ENCODE measurements at places on chromosomes 7 and 10. TPM values are rescaled to one million over a fixed set of nuclear protein-coding genes. Genes with fewer than 3 reads are reported as not detected.

DNA sequence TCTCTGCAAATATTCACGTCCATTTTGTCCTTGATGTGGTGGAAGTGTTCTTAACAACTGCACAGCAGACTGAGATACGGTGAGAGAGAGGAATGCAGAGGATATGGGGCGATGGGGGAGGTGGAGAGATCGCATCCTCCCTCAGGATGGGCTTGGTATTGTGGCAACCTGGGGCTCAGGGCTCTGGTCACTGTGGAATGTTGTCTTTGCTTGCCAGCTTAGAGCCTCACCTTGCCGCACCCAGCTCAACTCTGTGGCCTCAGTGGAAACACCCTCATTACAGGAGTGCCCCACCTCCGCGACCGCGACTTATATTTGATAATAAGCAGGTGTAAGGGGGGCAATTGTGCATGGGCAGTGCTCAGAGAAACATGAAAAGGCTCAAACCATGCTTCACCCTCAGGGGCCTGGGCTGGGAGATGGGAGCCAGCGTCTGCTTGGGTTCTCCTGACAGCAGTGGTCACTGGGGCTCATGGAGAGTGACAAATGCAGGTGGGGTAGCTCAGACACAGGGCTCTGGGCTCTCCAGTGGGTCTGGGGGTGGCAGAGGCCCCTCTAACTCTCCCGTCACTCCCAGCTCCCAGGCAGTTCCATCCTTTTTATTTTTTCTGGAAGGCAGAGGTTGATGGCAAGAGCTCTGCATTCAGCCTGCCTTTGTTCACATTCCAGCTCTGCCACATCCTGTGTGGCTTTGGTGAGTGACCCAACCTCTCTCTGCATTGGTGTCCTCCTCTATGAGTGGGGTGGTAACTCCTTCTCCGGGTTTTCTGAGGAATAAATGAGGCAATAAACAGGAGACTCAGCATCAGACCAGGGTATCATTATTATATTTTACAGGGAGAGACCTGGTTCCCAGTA, 43.1 kb upstream of the EMX2 start:
- DNase-seq = no peak

JAKMIP3 gene
- total RNA-seq = 0.39 TPM

GRCh38 chr7:32660936-32661335, 165.6 kb downstream of the AVL9 start:
- no peak for DNase-seq

GRCh38 chr10:102195296-102195870, 30.7 kb upstream of the ELOVL3 start:
- DNase-seq = no peak

PIK3AP1 gene
- 6.2 TPM for total RNA-seq

SHH gene
- 3.2 TPM for total RNA-seq

DNA sequence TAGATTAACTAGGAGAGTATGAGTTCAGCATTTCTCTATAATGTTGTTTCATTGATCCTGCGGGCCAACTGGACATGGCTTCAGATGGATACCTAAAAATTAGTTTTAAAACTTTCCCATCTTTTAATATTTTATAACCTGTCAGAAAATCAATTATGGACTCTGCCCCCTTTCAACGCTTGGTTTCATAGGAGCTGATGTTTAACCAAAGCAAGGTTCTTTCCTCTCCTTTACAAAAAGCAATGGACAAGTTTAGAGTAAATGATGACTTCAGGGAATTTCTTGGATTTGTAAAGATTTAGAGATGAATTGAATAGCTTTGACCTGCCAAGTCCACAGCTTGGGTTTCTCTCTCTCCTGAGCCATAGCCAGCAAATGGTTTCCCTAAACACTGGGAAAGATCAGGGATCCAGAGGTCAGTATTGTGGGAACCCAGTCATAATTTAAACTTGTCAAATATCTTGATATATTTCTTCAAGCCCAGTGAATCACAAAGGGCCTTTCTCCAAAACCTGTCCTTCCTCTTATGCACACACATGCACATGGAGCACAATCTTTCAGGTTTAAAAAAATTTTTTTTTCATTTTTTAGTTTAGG, 177.1 kb downstream of the EVX1 start:
- no peak for DNase-seq

DNA sequence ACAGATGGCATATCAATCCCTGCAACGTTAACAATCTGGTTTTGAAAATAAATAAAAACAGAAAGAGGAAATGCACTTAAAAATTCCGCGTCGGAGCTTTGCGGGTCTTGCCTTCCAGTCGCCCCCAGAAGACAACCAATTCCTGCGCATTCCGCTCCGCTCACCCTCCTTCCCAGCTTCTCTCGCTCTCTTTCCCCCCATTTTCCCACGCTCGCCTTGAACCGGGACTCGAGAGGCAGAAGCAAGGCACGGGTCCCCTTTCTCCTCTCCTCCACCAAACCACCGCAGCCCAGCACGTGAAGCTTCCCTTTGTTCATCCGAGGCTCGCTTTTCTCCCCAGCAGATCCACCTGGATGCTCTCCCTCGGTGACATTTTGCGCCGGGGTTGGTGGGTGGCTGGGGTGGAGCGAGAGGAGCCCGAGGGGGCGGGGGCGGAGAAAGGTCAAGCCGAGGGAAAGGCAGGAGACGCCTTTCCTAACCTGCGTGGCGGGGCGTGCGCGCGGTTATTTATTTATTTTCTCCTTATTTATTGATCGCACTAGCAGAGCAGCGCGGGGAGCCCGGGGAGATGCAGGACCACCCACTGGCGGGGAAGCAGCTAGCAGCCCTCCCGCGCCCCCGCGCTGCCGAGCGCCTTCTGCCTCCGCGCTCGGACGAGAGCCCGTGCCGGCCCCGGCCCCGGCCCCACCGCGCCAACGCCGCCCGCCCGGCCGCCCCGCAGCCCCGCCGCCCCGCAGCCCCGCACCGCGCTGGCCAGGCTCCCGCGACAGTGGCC, at the start of gene KCND2:
TSS of gene KCND2 (plus strand) at position 475 of the 775 bp plus-strand sequence.
- DNase-seq = no peak

GIMAP1 gene
- 1.3 TPM for total RNA-seq

FAM25G gene
- 1.8 TPM for total RNA-seq

- DNase-seq = no peak
These were observed 128.2 kb downstream of the TEX36 start for GRCh38 chr10:125554753-125555152.

DNA sequence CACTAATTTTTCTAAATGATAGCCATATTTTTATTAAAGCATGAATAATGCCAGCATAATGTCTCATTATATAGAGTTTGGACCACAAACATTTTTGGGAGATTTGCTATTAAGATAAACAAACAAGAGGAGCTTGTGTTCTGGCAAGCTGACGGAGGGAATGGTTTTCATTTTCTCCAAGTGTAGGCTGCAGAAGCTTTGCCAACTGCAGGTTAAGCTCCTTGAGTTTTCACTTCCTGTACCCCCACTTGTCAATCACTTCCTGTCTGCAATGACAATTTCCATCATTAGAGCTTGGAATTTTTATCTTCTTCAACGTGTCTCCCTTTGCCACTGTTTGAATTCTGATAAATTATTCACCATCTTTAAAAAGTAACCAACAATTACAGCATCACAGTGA, 13.4 kb downstream of the EBF3 start:
- DNase-seq = no peak

DNA sequence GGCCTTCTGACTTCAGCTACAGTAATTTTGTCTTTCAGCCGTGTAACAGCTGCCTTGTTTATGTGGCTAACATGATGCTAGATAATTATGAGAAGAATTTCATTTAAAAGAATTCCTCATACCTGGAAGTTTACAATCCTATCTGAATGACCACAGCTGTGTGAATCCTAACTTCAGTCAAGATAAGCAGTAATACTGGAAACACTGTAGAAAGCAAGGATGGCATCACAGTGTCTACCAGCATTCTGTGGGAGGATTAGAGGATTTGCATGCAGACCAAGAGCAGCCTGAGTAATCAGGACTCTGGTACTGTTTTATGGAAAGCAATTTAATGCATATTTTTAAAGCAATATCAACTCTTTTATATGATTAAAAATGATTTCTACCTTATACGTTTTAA, 282.4 kb downstream of the EXOC4 start:
- DNase-seq = no peak

DNA sequence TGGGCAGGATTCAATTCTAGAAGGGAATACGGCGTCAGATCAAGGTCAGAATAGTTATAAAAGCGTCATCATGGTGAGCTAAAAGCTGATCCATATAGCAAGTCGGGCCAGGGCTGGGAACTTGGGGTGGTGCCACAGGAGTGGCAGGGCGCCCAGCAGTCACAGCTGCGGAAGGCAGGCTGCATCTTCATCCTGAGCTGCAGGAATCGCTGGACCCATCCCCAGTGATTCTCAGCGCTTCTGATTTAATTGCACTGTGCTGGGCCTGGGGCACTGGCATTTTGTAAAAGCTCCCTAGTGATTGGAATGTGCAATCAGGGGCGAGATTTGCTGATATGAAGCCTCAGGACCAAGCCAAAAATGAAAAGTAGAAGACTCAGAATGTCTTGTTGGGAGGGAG, 135.3 kb downstream of the CTTNBP2 start:
- DNase-seq = no peak

DNA sequence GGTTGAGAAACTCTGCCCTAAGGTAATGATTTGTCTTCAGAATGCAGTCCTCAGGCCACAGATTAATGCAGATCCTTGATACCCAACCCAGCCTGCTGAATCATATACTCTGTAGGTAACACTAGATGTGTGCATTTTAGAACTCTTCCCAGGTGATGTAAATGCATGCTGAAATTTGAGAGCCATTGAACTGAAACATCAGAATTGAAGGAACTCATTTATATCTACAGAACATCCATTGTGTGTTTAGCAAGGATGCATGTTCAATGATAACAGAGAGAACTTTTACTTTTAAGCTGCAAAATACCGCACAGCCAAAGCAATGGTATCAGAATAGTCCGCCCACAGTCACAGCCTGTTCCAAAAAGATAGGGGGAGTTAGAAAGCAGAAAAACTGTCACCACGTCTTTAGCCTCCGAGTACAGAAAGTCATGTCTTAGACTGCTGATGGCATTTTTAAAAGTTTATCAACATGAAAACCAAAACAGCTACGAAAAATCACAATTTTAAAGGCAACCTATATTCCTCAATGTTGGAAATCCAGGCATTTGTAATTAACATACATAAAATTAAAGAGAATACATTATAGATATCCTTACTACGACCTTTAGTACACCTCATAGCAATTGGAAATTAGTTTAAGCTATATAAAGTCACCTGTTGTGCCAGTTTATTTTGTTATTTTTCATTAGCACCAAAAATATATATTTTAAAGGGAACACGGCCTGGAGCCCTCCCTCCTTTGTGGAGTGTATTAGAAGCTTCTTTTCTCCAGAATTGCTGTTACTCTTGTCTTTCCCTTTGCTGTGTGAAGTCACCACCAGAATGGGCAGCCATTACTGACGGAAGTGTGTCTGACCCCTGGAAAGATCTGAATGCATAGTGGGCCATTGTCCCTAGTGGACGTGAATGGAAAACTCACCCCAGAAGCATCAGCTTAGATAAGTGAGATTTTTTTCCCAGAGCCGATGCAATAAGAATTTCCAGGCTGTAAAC, 65.8 kb upstream of the PRKAR2B start:
- no peak for DNase-seq

SEMA3A gene
- total RNA-seq = 26.9 TPM

DNA sequence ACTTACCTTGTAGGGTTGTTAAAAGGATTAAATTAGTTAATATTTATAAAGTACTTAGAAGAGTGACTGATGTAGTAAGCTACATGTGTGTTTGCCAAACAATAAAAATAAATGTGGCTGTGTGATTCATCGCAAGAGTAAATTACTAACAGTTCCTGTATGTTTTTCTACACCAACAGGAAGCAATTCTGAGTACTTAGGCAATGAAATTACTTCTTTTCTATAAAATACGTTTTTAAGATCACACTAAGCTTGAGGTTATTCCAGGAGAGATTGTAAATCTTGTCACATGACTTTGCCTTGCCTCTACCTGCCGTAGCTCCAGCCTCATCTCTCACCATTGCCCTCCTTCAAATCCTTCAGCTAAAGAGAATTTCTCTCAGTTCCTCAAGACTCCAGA, 18.1 kb upstream of the GSTK1 start:
- DNase-seq = no peak

RELN gene
- 15.6 TPM for total RNA-seq

GRCh38 chr10:14560274-14560673, 214.4 kb downstream of the FAM107B start:
- DNase-seq = no peak

CXCL12 gene
- total RNA-seq = 107 TPM

GFRA1 gene
- total RNA-seq = 49.8 TPM

- no peak for DNase-seq
These were observed 201.5 kb downstream of the GRID1 start for GRCh38 chr10:86164960-86165630.

- DNase-seq = no peak
These were observed 179.0 kb downstream of the PRPF18 start for GRCh38 chr10:13765641-13766341.

- DNase-seq = no peak
These were observed 2.8 kb upstream of the IFIT2 start for GRCh38 chr10:89299031-89299430.

ACTR3C gene
- total RNA-seq = 6.3 TPM

DNA sequence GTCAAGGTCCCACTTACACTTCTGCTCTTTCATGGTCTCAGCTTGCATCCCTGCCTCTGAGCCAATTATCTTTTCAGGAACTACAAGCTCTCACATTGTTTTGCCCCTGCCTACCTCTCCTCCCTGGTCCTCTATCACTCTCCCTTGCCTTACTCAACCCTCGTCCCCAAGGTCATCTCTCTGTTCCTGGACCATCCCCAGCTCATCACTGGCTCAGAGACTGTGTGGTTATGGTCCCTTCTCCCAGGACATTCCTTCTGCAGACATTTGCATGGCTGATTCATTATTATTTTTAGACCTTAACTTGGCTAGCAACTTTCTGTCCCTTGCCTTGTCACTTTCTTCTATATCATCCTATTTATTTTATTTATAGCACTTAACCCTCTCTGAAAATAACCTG, 17.8 kb upstream of the GPAM start:
- no peak for DNase-seq

DNA sequence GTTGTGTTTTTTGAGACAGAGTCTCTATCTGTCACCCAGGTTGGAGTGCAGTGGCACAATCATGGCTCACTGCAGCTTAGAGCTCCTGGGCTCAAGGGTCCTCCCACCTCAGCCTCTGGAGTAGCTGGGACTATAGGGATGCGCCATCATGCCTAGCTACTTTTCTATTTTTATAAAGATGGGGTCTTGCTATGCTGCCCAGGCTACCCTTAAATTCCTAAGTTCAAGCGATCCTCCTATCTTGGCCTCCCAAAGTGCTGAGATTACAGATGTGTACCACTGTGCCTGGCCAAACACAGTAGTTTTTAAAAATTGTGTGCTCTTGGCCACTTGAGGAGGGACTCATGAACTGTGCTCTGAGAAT, 10.6 kb upstream of the TLX1 start:
- DNase-seq = no peak

- no peak for DNase-seq
These were observed 12.0 kb downstream of the ECHDC3 start for GRCh38 chr10:11754173-11754572.

DNA sequence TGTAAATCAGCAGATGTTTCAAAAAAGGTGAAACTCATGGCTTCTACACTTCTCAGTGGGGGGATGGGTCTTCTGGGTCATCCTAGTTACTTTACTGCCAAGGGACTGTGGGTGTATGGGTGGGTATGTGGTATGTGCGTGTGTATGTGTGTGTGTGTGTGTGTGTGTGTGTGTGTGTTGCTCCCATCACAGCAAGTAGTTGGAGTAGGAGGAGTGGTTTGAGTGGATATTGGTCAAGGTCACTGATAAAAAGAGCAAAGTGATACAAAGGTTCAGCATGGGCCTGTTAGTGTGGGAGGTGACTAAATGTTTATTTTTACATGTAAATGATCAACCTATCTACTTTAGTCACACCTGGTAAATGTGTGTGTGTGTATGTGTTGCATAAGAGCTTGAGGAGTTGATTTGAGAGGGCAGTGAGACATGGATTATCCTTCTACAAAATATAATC, 11.8 kb upstream of the COBL start:
- no peak for DNase-seq
